ENCODE measurements at places on chromosomes 16 and 17.

DNA sequence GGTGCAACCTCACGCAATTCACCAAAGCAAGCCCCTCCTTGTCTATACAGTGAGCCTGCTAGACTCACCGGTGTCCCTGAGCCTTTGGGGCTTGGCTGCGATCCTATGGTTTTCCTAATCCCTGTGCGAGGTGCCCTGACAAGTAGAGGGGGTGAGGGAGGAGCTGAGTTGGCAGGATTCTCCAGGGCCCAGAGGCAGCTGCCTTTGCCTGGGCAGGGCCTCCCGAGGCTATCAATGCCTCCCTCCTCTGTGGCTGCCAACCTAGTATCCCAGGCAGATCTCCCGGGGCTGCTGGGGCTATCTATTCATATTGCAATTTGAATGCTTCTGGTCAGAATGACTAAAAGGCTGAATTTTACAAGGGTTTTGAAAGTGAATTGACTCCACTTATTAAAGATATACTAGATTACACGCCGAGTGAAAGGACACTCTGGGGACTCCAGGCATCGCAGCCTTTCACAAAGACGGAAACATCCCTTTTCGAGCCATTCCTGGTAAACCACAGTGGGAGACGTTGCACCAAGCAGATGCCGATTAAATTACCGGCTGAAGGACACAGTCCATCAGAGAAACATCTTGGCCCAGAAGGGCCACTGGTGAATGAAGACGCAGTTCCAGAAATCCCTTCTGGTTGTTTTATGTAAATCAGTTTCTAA, 11.3 kb upstream of the PITPNM3 start:
- DNase-seq: no peak

- no peak for DNase-seq
Measured at GRCh38 chr16:17328932-17329331, 141.8 kb downstream of the XYLT1 start.

GRCh38 chr16:82755570-82756282, 129.0 kb downstream of the CDH13 start:
- DNase-seq: no peak

DNA sequence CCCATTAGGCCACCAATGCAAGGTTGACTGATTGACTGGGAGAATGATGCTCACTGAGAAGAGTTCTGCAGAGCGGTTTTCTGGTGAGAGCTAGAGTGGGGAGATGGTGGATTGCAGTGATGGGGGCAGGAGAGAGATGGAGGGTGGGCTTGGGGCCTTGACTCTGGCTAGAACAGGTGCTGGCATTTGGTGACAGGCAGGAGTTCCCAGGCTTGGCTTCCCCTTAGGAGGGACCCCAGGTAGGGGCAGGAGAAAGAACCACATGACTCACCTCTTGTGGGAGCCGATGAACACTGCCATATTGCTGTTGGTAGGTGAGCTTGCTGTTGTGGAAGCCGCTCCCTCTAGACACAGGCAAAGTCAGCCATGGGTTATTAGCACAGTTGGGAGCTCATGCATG, 8.0 kb downstream of the CD300LB start:
- DNase-seq: no peak

GRCh38 chr16:1650131-1650530, 27.9 kb upstream of the JPT2 start:
- no peak for DNase-seq

- DNase-seq: no peak
Measured at GRCh38 chr17:70071127-70071526, 3.9 kb upstream of the KCNJ16 start.

- peak; percentile 72 for DNase-seq
Measured at GRCh38 chr17:16363749-16364536, 10.7 kb upstream of the CENPV start.

DNA sequence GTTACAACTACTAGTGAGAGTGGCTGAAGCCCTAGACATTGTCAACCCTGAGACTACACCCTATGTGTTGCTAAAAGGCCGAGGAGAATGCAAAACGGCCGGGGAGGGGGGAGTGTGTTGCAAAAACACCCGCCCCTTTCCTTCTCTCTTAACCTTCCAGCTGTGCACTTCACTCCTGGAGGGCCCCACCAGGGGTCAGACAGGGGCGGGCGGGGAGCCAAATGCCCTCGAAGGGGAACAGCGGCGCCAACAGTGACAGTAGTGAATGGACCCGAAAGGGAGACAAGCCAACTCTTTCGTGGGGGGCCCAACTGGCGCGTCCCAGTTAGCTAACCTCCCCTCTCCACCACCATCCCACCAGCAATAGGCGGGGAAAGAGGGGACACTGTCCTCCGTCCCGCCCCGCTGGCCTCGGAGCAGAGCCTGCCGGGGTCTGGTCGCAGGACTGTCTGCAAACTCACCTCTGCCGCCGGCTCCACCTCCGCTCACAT, 352 bp downstream of the MARF1 start:
- DNase-seq: peak; percentile 86

DNA sequence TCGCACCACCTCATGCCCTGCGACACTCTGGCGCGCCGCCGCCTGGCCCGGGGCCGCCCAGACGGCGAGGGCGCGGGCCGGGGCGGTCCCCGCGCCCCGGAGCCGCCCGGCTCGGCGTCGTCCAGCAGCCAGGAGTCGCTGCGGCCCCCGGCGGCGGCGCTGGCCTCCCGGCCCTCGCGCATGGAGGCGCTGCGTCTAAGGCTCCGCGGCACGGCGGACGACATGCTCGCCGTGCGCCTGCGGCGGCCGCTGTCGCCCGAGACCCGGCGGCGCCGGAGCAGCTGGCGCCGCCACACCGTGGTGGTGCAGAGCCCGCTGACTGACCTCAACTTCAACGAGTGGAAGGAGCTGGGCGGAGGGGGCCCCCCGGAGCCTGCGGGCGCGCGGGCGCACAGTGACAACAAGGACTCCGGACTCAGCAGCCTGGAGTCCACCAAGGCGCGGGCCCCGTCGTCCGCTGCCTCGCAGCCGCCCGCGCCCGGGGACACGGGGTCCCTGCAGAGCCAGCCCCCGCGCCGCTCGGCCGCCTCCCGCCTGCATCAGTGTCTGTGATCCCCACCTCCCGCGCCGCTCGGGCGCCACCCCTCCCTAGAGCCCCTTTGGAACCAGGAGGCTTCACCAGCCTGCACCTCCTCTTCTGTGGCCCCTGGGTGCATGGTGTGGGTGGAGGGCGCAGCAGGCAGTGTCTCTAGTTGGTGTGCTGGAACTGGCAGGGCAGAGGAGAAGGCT, 82.3 kb downstream of the ARHGAP23 start:
- no peak for DNase-seq

DNA sequence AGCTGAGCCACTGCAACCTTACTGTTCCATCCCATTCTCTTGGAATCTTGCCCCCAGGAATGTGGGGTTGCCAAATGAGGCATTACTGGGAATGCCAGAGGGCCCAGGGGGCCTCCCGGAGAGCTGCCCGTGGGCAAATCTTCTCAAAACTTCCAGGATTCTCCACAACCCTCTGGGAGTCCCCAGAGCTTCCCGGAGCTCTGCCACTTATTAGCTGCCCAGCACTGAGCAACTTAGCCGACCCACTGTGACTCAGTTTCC, 306.0 kb downstream of the FOXL1 start:
- no peak for DNase-seq

DNA sequence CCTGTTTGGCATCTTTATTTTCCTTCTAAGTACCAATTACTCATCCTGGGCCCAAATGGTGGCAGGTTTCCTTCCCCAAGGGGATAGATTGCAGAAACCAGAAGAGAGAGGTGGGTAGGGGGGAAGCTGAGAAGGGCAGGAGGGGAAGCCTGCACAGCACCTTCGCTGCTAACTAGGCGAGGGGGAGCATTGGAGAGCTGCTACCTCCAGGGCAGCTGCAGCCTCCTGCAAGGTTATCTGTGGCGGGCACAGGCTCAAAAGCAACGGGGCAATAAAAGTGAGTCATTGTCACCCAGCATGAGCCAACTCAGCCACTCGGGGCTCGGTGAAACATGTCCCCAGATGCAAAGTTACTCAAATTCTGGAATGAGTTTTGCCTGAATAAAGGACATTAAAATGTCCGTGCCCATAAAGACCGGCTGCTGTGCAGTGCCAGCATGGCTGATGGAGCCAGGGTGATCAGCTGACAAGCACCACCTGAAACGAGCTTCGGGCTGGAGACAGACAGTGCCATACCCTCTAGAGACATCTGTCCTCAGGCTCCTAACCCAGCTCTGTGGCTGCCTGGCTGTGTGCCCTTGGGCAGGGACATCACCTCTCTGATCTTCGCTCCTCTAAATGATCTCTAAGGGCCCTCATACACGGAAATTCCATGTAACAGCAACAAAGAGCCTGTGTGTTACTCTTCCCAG, 68.1 kb upstream of the GRIN2A start:
- no peak for DNase-seq

GRCh38 chr17:8606401-8606800, 24.1 kb downstream of the MYH10 start:
- no peak for DNase-seq

DNA sequence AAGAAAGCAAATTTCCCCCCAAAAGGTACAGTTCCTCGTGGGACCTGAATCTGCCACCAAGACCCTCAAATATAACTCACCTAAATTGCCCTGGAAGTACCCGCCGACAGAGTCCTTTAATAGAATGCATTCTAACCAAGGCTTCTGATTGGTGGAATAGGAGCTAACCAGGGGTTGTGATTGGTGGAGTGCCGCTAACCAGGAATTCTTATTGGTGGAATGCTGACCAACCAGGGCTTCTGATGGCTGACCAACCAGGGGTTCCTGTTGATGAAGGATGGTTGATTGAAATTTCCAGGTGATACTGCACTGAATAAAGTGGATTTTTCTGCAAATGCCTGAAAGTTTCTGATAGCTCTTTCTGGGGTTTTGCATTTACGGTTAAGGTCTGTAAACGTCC, 6.5 kb downstream of the TFAP4 start:
- no peak for DNase-seq

GRCh38 chr17:55420067-55420775, 1.4 kb downstream of the MMD start:
- DNase-seq: peak; percentile 81

DNA sequence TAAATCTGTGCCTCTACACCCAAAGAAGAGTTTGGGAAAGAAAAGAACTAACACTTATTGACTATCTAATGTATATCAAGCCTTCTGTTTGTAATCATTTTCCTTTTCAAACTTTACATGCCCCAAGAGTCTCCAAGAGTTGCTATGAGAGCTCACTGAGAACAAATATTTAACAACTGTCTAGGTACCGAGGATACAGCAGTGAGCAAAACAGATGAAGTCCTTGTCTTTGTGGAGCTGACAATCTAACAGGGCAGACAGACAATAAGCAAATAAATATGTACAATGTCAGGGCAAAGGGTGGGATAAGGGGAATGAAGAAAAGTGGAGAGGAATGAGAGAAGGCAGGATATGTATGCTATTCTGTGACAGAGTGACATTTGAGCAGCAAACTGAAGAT, 64.8 kb upstream of the KSR1 start:
- no peak for DNase-seq

DNA sequence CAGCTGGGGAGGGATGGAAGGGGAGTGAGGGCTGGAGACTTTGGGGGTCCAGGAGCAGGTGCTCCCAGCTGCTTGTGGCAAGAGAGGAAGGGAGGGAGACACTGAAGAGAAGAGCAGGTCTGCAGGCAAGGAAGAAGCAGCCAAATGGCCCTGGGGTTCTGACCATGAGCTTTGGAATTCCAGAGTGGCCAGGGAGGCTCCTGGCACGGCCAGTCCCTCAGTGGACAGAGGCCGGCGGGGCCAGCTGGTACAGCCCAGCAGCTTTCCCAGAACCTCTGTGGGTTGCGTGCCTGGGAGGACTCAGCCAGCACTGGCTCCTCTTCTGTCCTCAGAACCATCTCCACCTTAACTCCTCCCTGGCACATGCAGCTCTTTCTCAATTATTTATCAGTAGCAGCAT, 233.0 kb downstream of the MSI2 start:
- no peak for DNase-seq

DNA sequence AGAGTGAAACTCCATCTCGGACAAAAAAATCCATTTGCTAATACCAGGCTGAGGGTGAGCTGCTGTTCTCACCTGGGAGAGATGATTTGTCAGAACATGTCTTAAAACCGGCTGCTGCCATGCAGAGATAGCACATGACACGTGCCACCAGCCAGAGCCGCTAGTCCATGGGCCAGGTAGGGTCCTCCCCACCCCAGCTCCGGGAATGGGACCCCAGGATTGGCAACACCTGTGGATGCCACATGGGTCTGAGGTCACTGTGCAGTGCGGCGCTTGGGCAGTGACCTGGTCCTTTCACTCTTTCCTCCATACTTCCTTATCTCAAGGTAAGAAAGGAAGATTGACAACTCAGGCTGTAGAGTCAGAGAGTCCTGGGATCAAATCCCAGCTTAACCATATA, 393.3 kb upstream of the TNRC6C start:
- DNase-seq: no peak

DNA sequence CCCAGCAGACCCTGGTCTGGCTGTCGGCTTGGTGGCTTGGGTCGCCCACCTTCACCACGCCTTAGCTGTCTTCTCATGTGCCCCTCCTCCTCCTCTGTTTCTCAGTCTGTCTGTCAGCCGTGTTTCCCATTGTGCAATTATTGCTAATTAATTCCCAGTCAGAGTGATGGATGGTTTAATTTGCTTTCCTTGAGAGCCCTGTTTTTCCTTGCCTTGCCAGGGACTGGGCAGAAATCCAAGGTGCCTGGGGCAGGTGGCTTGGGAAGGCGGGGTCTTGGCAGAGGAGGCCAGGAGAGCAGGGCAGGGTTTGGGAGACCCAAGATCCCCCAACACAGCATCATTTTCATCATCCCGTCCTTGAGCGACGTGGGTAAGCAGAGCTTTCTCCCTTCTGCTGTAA, 21.3 kb downstream of the NECAB2 start:
- DNase-seq: no peak

DNA sequence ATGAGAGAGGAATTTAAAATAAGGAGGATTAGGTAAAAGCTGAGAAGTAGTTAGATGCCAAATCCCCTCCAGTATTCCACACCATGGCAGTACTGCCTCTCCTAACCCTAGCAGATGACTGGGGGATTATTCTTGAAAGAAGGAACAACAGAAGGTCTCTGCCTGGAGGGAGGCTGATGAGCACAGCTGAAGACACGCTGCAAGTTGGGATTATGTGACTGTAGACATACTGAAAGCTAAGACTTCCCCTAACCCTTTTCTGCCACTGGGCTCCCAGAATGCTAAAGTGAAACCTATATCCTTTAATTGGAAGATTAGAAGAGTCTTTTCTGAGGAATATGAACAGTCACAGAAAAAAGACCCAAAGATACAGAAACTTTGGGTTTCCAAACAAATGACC, 27.7 kb upstream of the SLC46A1 start:
- DNase-seq: no peak

DNA sequence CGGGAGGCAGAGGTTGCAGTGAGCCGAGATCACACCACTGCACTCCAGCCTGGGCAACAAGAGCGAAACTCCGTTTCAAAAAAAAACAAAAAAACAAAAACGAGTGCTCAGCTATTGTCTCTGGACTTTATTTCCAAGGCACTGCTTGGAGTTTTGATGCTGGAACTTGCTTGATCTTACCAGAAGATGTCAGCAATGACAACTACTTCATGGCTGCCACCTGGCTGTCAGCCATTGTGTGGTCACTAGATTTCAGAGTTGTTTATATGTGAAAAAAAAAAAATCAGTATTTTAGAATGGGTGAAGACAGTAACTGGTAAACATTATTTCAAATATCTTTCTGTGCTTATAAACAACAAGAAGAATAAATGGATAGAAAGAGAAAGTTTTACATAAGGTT, 26.3 kb upstream of the OR4D1 start:
- DNase-seq: peak; percentile 36

All from CD4-positive, alpha-beta T cell treated with Interferon alpha-2 for 1 hour (primary cell).